ENCODE measurements at places on chromosomes 11 and 22. TPM values are rescaled to one million over a fixed set of nuclear protein-coding genes. Genes with fewer than 3 reads are reported as not detected.

GRCh38 chr11:25562417-25562816 lies 769.5 kb upstream of the ANO3 start:
- DNase-seq = no peak
- no peaks in the 10 kb centered on the region for H3K27me3 ChIP-seq
- no peak overlapping the region for H3K4me3 ChIP-seq
- H3K36me3 ChIP-seq = no peaks in the 10 kb centered on the region

DNA sequence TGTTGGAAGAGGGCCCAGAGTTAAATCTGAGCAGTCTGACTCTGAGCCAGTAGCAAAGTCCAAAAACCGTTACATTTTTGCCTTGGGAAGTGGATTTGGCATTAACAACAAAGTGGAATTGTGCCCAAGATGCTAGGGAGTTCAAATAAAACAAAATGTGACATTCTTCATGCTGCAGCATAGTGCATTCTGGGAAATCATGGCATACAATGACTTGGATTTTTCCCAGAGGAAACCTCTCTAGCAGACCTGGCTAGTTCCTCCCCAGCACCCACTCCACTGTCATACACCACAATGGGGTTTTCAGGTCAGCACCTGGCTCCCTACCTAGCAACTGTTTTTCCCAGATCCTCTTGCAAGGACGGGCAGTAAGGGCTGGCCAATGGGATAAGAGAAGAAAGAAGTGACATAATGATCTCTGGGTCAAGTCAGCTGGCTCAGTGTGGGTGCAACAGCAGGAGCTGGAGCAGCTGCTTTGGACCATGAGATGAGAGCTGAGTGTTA lies 24.8 kb upstream of the CYB5R3 start:
- peaks cover 12% of the 10 kb centered on the region for H3K4me1 ChIP-seq
- DNase-seq = no peak

GRCh38 chr11:113529606-113530005 lies 54.4 kb upstream of the DRD2 start:
- H3K27ac ChIP-seq = no peak overlapping the region
- no peaks in the 10 kb centered on the region for H3K36me3 ChIP-seq
- DNase-seq = no peak

DNA sequence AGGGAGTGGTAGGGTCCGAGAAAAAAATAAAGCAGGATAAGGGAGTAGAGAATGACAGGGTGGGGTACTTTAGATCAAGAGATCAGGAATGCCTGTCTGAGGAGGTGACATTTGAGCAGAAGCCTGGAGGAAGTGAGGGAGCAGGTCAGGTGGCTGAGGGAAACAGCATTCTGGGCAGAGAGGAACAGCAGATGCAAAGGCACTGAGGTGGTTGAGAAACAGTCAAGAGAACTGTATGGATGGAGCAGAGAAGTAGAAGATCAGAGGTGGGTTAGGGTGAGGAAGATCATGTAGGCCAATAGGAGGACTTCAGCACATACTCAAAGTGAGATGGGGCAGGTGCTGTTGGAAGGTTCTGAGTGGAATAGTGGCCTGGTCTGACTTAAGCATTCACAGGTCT lies 8.3 kb downstream of the ARHGEF17 start:
- DNase-seq = no peak
- no peaks in the 10 kb centered on the region for H3K27me3 ChIP-seq
- H3K36me3 ChIP-seq = no peaks in the 10 kb centered on the region
- no peak overlapping the region for H3K27ac ChIP-seq

Gene RIMBP3B
- 0.25 TPM for total RNA-seq

Gene SOX6
- total RNA-seq = 0.81 TPM

Measured in HCT116 (cell line).